Activated CD4-positive, alpha-beta T cell treated with anti-CD3 and anti-CD28 coated beads for 24 hours (primary cell): ENCODE measurements at places on chromosomes 7 and 10.

- DNase-seq, result no peak
Observed at GRCh38 chr10:34427911-34428216, 387.2 kb downstream of the PARD3 start.

DNA sequence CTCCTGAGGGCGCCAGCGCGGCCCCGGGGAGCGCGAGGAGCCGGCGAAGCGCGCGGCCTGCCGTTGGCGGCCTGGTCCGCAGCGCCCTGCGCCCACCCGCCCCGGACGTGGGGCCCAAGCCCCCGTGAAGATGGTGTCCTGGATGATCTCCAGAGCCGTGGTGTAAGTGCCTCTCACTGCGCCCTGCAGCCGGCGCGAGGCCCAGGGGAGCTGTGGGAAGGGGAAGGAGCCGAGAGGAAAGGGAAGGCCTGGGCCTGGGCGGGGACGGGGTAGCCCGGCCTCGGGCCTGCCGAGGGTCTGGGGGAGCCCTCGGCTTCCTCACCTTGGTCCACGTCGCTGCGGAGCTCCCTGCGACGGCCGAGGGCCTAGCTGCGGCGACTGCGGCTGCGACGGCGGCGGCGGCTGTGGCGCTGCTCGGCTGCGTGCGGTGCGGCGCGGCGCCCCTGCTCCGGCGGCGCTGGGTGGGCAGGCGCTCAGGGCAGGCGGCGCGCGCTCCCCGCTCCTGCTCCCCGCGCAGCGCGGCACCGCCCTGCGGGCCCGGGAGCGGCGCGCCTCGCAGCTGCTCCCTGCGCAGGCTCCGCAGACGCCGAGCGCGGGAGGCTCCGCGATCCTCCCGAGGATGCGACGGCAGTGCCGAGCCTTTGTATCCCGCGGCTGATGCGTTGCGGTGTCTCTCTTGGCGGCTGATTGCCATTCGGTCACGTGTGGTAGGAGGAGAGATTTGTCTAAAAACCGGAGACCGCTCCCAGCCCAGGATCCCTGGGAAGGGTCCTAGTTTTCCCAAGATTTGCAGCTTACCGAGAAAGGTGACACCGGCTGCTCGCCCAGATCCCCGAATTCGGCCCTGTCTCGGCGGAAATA is 445 bp downstream of the REEP3 start:
- DNase-seq, result peak; percentile 35

GRCh38 chr10:89978081-89978480 is 276.7 kb downstream of the KIF20B start:
- DNase-seq, result no peak

GRCh38 chr10:112345743-112346142 is 28.2 kb upstream of the ACSL5 start:
- DNase-seq, result no peak

DNA sequence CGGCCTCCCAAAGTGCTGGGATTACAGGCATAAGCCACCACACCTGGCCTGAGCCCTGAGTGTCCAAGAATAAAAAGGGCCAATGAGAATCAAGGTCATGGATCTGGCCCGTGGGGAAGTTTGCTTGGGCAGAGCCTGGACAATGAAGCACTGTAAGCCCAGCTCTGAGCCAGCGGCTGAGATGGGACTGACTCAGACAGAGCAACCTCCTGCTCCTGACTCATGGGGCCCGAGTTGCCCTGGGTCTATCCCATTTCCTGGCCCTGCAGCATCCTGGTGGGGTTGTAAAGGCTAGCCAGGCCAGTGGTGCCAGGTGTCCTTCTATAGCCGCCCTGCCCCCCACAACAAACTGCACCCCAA is 5.2 kb upstream of the MYH16 start:
- no peak for DNase-seq

- DNase-seq, result no peak
Observed at GRCh38 chr10:109343293-109343692, 580.0 kb downstream of the XPNPEP1 start.

DNA sequence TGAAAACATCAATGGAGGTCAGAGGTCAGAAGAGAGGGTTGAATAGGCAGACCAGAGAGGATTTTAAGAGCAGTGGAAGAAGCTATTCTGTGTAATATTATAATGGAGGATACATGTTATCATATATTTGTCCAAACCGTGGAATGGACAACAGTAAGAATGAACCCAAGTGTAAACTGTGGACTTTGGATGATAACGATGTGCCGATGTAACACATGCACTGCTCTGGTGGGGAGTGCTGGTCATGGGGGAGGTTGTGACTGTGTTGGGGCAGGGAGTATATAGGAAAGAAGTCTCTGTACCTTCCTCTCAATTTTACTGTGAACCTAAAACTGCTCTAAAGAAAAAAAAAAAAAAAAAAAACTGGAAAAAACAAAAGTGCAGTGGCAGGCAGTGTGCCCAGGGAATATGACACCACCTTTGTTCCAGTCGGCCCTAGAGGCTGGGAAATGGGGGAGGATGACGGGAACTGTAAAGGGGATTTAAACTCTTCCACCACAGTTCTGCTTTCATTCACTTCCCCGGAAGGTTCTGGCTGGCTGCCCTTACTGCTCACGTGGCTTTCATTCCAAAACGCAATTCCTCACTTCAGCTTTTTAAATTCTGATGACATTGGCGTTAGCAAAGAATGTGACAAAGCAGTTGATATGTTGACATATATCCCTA is 113.7 kb upstream of the ANKRD1 start:
- no peak for DNase-seq

DNA sequence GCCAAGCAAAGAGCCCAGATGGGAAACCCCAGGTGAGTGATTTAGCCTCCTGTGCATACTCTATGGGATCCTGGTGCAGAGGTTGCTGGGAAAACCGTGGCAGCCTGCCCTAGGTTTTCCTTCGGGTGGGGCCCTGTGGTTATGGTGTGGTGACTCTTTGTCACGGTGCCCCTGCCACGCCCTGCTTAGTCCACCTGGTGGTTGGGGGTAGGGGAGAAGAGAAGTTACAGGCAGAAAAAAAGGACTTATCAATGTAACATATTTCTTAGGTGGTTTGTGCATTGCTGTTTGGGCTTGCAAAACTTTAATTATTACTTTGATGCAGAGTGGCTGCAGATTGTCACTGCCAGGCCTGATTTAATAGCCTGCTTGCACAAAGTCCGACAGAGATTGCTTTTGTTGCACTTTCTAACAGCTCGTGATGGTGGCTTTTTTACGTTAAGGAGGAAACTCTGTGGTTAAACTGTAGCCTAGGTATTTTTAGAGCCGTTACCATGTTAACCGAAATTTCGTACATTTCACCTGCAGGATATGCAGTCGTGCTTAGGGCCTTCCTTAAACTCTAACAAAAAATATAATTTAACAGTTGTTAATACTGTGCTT is 197.4 kb downstream of the RNLS start:
- no peak for DNase-seq

DNA sequence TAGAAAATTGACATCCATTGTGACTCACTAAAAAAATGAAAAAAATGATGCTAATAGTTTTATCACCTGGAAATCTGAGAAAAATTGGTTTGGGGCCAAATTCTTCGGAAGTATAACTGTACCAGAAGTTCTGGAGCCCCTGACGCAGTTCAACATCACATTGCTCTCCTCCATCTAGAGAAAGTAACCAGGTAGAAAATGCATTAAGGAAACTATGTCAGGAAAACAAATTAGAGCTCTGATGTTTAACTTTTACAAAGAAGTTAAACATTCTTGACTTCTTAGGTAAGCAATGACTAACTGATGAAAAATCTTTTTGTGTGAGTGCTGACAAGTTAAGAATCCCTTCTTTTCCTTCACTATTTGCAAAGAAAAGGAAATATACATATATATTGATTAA is 61.1 kb upstream of the TMEM196 start:
- no peak for DNase-seq

GRCh38 chr10:17921378-17921777 is 30.3 kb upstream of the SLC39A12 start:
- DNase-seq, result no peak

DNA sequence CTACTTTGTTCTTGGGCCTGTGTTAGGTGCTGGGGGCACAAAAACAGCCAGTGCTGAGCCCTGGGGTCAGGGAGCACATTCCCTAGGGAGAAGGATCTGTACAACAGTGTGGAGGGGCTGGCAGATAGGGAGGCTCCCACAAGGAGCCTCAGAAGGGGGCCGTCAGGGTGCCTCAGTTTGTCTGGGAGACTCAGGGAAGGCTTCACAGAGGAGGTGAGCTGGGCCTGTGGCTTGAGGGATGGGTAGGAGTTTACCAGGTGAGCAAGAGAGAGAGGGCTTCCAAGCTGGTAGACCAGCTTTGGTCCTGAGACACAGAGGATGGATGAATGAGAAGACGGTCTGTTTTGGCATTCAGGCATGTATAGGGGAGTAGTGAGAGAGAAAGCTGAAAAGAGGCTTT is 52.1 kb downstream of the CAMK1D start:
- DNase-seq, result no peak

DNA sequence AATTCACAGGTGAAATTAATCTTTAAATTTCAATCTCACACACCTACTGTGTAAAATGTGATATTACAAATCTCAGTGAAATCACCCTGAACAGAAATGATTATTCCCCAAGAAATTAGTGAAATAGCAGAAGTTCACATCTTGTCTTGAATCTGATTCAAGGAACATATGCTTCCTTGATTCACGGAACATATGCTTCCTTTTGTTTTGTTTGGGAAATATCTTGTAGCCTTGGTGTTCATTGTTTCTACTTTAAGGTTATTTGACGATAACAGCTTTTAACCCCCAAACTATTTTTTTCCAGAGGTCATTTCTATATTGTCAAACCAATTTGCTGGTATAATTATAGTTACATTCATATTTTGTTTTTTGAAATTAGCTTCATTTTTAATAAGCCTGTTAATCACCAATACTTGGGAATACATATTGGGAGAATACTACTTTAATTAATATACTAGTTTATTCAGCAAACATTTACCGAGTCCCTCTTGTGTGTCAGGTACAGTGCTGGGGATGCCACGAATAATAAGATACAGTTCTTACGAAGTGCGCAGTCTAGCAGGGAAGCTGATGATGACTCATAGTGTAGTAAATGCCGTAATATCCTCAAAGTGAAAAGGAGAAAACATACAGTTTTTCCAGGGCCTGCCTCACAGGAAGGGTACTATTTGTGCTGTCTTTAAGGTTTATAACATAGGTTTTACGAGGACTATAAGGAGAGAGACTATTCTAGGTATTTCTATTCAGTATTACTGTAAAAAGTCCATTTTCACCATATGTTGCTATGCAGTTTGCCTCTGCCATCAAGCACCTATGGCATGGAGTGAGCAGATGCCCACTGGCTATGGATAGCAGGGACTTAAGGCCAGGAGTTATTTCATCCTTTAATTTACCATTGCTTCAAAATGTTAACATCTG is 32.5 kb downstream of the PRKAR2B start:
- no peak for DNase-seq

GRCh38 chr7:155459700-155460461 is 2.0 kb downstream of the EN2 start:
- DNase-seq, result no peak

- DNase-seq, result no peak
Observed at GRCh38 chr7:25171071-25171470, 46.0 kb upstream of the CYCS start.

GRCh38 chr10:12608761-12609160 is 259.4 kb downstream of the CAMK1D start:
- no peak for DNase-seq

- DNase-seq, result no peak
Observed at GRCh38 chr7:37598824-37599223, 84.7 kb upstream of the GPR141 start.

GRCh38 chr7:55018361-55019190 is at the start of gene EGFR:
Gene EGFR, plus strand, starts transcription at chr7:55019017. Its CDS starts 261 bp downstream, at chr7:55019278.
- no peak for DNase-seq

DNA sequence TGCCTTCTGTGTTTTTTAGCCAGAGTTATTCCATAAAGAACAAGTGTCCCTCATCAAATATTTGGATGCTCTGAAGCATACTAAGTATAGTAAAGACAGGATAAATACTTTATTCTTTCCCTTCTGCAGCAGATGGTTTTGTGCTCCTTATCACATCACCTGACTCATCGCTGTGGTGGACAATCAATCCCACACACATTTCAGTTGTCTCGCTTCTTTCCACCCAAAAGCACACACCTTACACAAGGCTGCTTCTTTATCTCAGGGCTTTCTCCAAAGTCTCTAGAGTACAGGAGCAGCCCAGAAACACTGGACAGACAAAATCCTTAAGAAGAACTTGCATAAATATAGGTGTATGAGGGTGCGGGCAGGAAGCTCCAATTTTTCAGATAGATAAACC is 43.4 kb downstream of the IGF2BP3 start:
- no peak for DNase-seq

- no peak for DNase-seq
Observed at GRCh38 chr10:104875561-104875960, 234.5 kb downstream of the SORCS3 start.

GRCh38 chr10:101415884-101416283 is 61.9 kb downstream of the BTRC start:
- DNase-seq, result no peak

DNA sequence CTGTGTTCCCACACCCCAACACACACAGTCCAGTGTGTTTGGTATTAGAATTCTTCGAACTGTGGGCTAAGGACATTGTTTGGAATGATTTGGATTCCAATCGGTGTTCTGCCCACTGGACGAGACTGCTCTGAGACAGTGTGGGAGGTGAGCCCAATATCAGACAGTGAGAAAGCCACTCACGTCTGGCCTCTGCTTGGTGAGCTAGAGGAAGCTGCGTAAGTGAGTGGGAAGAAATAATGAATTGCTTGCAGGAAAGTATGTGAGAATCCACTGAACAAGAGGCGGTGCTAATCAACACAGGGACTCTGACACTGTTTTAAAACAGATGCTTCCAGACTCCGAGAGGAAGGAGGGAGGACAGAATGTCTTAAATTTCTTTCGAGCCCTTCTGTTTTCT is 675.0 kb upstream of the ANKRD30A start:
- DNase-seq, result no peak

DNA sequence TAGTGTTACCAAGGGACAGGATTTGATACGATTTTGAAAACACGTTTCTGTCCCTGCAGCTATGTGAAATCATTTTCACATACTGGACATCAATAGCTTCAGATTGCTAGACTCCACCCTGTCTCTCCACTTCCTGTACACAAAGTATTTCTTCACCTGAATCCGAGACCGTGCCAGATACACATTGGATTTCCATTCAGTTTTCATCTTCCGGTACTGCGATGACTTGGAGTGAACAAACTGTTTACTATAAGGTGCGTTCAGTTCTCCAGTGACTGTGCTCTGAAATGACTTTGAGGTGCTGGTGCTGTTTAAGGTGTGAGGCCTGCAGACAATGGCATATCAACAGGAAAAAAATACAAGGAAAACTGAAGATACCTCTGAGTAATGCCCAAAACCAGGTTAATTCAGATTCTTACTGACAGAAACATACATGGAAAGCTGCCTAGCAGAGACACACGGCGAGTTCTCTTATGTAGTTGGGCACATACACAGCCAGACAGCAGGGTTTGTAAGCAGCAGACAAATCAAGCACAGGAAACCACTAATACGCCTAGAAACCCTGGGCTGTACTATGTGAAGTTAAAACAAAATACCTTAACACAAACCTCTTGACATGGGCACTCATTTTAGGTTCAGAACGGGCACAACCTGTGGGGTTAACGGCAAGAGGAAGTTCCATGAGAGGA is 119.2 kb downstream of the GALNT11 start:
- DNase-seq, result no peak

DNA sequence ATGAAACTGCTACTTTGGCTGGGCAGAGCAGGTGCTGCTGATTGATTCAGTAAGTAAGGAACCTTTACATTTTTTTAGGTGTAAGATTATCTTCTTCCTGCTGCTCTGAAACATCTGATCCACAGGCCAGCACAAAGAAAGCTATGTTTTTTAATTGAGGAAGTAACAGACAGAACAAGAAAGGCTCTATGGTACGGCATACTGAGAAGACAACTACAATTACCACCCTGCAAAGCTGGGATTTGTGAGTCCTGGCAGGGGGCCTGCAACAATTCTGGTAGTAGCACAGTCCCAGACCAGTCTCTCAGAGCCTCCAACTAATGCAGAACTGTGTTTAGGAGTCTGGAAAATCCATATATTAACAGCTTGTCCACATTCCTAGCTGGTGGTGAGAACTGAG is 103.0 kb upstream of the LRRTM3 start:
- DNase-seq, result no peak
